ENCODE measurements at places on chromosomes 7 and 10.

GRCh38 chr10:112859793-112860192 is 90.3 kb upstream of the TCF7L2 start:
- no peak for DNase-seq

GRCh38 chr7:78223598-78223997 is 425.0 kb downstream of the PHTF2 start:
- DNase-seq = no peak

GRCh38 chr10:118033905-118034304 is 12.8 kb downstream of the RAB11FIP2 start:
- no peak for DNase-seq

DNA sequence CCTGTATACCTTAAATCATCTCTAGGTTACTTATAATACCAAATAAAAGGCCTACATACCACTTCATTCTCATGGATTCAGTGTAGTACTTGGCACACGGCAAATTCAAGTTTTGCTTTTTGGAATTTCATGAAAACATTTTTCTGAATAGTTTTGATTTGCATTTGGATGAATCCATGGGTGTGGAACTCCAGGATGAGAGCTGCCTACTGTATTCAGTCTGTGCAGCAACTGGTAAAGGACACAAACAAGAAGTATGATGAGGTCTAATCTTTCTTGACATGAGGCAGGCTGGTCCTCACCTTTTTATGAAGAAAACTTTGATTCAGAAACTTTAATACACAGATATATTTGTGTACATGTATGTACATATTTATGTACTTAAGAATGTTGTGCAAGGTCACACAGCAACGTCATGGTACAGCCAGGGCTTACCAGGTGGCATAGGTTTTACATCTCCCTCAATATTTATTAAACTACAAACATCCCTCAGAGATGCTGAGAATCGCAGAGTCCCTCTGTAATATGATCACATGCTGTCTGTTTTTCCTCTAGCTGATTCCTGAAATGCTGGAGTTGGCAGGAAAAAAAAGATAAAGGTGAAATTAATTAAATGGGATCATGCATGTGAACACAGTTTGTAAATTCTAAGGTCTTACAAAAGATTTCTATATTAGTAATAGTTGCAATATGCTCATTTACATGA is 239.6 kb downstream of the PRKG1 start:
- DNase-seq = no peak

DNA sequence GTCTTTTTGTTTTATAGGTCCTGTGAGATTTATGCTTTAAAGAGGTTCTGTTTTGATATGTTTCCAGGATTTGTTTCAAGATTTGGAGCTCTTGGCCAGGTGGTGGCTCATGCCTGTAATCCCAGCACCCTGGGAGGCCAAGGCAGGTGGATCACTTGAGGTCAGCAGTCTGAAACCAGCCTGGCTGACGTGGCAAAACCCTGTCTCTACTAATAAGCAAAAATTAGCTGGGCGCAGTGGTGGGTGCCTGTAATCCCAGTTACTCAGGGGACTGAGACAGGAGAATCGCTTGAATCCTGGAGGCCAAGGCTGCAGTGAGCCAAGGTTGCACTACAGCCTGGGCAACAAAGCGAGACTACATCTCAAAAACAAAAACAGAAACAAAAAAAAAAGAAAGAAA is 8.3 kb upstream of the HYAL4 start:
- DNase-seq = no peak

GRCh38 chr7:155147172-155147571 is 77.0 kb downstream of the HTR5A start:
- DNase-seq = no peak

DNA sequence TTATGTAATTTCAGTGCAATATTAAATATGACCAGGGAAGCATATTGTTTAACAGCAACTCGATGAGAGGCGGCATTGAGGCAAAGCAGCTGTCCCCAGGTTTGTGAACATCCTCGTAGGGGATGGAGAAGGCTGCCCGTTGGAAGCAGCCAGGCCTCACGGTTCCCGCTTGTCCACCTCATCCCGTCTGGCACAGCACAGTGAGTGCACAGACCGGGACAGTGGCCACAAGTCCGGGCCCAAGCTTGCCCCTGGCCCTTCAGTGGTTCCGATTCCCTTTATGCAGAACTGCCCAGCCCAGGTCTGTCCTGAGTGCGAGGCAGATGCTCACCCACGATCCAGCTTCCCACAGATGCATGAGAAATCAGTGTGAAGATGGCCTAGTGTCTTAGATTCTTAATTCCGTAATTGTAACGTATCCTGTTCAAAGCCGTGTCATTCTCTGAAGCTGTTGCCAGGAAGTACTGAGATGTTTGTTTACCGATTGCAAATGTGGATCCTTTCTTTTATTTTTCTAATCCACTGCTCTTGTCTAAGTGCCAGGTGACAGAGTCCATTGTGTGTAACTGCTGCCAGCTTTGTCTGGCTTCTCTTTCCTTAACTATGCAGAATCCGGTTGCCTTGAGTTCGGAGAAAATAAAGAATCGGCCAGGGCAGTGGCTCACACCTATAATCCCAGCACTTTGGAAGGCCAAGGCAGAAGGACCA is 35.5 kb downstream of the PFKP start:
- DNase-seq = no peak

DNA sequence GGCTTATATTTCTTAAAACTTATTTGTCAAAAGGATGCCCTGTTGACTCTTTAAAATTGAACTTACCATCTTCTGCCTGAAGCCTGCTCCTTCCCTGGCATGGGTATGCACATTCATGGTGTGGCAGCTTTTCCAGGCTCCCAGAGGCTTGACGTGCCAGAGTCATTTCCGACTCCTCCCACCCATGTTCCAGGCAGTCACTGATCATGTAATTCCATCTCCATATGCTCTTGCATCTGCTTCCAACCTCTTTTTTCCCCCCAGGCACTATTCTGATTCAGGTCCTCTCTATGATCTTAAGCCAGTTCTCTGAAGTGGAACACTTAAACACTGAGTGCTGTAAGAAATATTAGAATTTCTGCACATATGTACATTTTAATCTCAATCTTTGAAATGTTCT is 82.2 kb downstream of the CFAP58 start:
- DNase-seq = no peak

DNA sequence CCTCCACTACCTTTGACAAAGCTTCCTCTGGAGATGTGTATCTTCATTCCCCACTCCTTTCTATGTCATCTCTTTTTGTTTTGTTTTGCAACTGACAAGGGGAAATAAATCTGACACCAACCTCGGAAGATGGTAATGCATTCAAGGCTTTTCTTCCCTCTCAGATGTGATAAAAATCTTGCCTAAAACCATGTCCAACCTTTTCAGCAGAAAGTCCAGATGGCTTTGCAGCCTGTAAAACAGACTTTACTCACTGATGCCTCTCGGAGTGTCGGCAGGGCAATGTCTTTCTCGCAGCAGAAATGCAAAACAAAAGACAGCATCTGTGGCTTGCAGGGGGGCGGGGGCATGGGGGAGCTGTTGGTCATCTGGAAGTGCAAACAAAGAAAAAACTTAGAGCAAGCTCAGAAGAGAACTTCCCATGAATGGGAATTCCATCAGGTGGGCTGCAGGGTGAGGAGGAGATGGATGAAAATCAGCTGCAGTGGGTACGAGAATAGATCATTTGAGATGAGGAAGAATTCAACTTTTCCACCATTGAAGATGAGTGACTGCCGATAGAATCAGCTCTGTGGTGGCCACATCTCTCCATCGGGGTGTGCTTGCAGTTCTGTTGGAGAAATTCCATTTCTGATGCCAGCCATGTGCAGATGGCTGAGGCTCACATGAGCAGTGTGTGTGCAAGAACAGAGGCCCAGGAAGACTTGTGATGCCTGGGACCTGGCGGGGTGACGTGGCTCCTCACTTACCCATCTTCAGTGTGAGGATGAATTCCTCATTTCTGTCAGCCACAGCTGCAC is 237.7 kb downstream of the WDR37 start:
- DNase-seq = no peak

GRCh38 chr10:118901380-118901779 is 128.1 kb upstream of the NANOS1 start:
- DNase-seq = no peak

DNA sequence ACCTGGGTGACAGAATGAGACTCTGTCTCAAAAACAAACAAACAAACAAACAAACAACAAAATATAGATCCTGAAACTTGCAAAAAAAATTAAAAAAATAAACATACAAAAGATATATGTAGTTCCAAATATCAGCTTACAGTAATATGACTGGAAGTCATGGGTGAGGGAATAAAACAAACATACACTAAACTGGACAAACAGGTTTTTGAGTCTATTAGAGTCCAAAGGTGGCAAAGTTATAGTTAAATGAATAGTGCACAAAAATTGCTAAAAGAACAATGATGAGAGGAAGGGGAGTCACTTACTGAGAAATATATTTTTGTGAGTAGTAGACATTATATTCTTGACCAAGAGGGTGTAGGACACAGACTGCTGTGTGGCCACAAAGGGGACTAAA is 16.7 kb upstream of the RSBN1L start:
- no peak for DNase-seq

- DNase-seq = no peak
Measured at GRCh38 chr10:57799625-57800024, 468.1 kb downstream of the IPMK start.

GRCh38 chr7:45685619-45686240 is 111.6 kb downstream of the ADCY1 start:
- DNase-seq = no peak

DNA sequence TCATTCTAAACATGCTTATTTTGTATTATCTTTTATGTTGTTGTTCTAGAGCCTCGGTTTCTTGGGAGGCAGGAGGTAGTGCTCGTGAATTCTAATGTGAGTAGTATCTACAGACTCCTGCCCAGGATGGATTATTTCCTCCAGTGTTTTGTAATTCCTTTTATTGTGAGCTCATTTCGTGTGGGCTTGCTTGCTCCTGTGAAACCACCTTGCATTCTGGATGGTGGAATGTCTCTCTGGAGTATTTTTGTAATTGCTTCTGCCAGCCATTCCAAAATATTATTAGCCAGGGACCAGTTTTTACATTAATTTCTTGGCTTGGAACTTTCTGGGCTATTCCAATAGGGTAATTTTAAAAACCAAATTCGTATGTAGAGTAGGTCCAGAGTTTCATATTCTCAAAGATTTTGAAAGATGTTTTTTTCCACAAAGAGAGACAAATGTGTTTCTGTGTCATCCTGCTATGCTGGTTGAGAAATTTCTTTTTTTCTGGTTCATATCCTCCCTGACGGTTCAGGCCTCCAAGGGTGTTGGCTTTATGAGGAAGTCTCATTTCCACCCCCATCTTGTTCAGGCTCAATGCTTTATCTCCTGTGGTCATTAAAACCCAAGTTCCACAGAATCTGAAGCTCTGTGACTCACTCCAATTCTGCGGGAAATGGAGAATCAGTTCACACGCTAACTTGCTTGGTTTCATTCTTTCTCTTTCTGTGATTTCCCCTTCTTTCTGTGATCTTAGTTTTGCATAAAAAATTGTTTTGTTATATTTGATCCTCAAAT is 41.7 kb upstream of the CALD1 start:
- peak; percentile 15 for DNase-seq

DNA sequence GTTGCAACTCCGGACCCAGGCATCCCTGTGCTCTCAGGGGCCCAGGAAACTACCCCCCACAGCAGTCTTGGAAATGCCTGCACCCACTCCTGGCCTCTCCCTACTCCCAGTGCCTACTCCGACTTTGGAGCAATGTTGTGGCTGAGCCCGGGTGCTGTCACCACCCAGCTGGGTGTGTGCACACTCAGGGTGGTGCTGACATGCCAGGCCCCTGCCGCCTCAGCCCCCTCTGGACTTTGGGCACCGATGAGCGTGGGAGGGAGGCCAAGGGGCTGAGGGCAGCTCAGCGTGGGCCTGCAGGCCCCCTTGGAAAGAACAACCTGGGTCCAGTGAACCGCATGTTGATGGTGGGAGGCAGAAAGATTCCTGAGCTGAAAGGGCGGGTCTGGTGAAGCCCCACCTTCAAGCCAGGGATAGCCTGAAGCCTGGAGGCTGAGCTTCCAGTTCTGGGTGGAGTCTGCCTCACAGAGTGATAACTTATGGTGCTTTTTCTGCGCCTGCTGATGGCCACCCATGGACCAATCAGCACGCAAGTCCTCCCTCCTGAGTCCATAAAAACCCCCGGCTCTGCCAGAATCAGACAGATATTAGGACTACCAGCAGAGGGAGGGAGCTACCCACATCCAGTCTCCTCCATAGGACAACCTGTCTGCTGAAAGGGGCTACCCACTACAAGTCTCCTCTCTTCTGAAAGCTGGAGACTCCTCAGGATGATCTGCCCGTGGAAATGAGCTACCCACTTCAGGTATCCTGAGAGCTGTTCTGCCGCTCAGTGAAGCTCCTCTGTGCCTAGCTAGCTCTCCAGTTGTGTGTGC is 380.4 kb upstream of the SORCS1 start:
- no peak for DNase-seq

DNA sequence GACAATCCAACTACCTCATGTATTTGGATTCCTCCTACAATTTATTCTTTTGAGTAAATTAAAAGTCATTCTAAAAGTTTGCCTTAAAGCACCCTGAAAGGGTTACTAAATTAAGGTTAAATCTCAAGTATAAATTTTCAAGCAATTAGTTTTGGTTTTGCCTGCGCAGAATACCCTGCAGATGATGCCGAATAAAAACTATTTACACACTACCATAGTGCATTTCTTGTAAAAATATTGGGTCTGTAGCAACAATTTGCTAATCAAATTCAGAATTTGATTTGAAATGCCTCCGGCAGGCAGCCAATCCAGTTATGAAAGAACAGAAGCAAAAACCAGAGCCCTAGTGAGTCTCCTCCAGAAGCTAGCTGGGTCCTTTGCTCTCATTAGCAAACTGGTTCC is 122.2 kb downstream of the TWIST1 start:
- DNase-seq = no peak

- DNase-seq = no peak
Measured at GRCh38 chr7:72292794-72293193, 119.3 kb downstream of the CALN1 start.

GRCh38 chr7:36475381-36475780 is 85.7 kb downstream of the ANLN start:
- DNase-seq = peak; percentile 4
